Naive thymus-derived CD4-positive, alpha-beta T cell (primary cell): ENCODE measurements at places on chromosomes 12 and 14. TPM values are rescaled to one million over a fixed set of nuclear protein-coding genes. Genes with fewer than 3 reads are reported as not detected.

- DNase-seq: no peak
These were observed 211.8 kb downstream of the MSRB3 start for GRCh38 chr12:65490250-65490649.

DNA sequence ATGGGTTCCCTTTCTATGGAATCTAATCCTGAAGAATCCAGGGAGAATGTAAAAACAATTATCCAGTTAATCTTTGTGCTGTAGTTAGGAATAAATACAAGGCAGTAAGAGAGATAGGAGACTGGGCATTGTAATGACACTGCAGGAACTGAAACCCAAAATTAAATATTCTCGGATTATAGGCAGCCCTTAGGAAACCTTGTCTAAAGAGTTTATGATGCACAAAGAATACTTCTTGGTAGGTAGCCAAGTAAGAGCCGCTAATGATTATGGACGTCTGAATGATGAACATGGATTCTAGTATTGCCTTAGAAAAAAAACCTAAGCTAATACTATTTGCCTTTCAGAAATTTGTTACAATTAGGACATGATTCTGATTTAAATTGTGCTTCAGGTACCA, 165.4 kb upstream of the LRIG3 start:
- no peak for DNase-seq

DNA sequence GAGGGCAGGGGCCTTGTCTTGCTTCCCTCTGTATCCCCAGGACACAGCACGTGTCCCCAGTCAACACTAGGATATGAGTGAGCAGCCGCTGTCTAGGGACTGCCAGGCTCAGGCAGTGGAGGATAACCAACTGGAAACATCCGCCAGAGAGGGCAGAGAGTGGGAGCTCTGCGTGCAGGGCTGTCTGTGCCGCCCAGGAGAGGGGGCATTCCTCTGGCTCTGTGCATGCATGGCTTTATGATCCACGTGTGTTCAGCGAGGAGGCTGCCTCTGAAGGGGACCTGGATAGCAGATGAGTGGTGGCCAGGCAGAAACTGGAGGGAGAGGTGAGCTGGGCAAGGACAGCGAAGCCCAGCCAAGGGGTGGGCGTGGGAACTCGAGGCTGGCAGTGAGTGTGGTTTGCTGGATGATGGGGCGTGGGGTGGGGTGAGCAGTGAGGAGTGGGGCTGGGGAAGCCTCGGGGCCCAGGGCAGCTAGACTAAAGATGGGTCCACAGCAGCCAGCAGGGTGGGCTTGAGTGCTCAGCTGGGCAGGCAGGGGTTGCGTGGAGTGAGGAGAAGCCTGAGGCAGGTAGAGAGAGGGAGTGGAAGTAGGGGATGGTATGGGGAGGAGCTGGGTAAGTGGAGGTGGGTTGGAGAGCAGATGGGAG, 72.9 kb downstream of the PRIMA1 start:
- no peak for DNase-seq

DNA sequence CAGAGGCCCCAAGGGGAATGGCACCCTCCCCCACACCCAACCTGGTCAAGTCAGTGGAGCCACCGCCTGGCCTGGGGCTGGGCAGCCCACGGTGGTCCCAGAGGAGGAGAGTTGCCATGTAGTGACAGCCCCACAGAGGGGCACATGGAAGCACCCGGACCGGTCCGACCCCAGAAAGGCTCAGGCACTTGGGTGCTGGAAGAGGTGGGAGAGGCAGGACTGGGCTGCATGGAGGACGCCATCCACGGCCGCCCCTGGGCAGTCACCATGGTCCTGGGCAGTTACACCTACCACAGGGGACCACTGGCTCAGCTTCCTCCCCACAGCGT, 37.9 kb upstream of the TMEM179 start:
- no peak for DNase-seq

GRCh38 chr12:57836442-57837375, 9.8 kb downstream of the CTDSP2 start:
- DNase-seq: no peak

- no peak for DNase-seq
These were observed 96.2 kb downstream of the PAPOLA start for GRCh38 chr14:96598332-96598928.

GRCh38 chr12:57766464-57767304, at the start of gene CYP27B1:
Gene CYP27B1, minus strand, starts transcription at chr12:57767078. Its CDS starts 37 bp downstream, at chr12:57767041.
- no peak for DNase-seq

GRCh38 chr12:100414739-100415138, 57.9 kb downstream of the SLC17A8 start:
- DNase-seq: no peak

GRCh38 chr12:18502422-18502968, 235.3 kb downstream of the PLCZ1 start:
- no peak for DNase-seq

GUCY2C gene
- not detected for total RNA-seq

ASB2 gene
- total RNA-seq: 2.6 TPM

PIWIL1 gene
- total RNA-seq: not detected

MARS1 gene
- total RNA-seq: 178 TPM

ERP27 gene
- total RNA-seq: 19.1 TPM

RASSF8 gene
- not detected for total RNA-seq

SERPINA3 gene
- total RNA-seq: not detected in 2 replicates

RFC5 gene
- 36.8 and 40.3 TPM in 2 replicates for total RNA-seq

KCNH3 gene
- total RNA-seq: 5.2 TPM
